Activated naive CD8-positive, alpha-beta T cell treated with anti-CD3 and anti-CD28 coated beads, Interleukin-2, amount 50 U/mL, for 16 hours (primary cell): ENCODE measurements at places on chromosomes 3 and 15.

GRCh38 chr15:33396475-33396874 is 85.7 kb downstream of the RYR3 start:
- DNase-seq = no peak

DNA sequence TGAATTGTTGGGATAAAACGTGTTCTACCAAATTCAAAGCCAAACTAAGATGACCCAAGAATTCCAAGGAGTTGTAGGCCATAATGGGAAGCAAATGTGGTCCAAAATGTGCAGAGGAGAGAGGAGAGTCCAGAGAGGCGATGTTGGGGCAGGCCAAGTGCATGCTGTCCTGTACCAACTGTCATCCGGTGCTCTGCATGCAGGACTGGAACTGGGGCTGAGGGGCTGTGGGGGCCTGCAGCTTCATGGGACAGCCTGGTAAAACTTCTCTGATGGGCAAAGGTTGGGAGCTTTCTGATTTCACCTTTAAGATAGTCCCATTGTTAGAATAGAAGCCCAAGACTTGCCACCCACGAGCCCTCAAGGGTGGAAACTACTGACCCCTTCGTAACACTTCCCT is 831.4 kb downstream of the AGBL1 start:
- DNase-seq = no peak

GRCh38 chr15:58522865-58523264 is 91.1 kb downstream of the LIPC start:
- DNase-seq = no peak

GRCh38 chr3:68228856-68229255 is 574.4 kb upstream of the SUCLG2 start:
- no peak for DNase-seq

GRCh38 chr15:51736069-51736468 is 1.4 kb downstream of the LYSMD2 start:
- no peak for DNase-seq

DNA sequence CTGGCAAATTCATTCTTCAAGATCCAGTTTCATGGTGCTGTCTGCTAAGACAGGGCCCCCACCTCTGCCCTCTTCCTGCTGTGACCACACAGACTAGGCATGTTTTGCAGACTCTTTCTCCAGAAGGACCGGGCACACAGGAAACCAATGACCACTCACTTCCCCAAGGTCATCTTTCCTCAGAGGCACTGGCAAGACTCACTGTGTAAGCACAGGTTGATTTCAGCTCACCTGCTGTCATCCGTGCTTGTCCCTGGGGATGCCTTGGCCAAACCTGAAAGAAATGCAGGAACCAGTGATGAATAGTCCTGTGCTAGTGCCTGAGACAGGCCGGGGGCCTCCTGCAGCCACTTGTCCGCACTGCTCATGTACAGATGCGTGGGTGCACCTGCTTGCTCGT is 33.5 kb downstream of the ALS2CL start:
- no peak for DNase-seq

DNA sequence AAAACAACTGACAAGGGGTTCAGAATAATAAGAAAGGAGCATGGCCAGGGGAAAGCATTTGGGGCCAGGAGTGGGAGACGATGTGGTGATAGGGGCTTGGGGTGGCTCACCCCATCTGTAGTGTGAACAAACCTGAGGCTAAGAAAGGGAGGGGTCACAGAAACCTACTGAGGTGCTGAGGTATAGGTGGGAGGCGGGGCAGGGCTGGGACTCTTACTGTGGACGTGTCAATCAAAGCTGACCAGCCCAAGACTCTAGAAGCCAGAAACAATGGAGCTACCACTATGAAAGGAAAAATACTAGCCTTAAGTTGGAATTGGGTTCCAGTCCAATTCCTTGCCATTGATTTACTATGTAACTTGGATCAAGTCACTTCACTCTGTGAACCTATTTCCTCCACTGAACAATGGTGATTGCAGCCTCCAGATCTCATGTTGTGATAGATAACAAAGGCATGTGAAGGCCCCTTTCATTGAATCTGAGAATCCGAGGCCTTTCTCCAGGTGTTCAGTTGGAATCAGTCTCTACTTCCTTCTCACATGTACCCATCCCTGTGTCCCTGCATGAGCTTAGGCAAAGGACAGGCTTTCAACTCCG is 260.9 kb upstream of the HES1 start:
- DNase-seq = no peak

DNA sequence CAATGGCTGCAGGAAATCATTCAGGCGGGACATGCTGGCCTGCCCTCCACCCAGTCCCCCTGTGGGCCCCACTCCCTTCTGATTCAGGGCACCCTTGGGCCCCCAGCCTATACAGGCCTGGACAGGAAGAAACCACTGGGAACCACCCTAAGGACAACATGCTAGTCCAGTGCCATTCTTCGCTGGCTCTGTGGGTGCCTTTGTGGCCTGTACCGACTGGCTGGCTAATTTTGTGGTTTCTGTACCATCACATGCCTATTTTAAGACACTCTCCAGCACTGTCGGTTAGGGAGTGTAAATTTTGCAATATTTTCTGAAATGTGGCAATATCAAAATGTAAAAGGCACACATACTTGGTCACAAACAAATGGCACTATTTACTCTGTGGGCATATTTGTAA is 61.4 kb upstream of the POLG start:
- no peak for DNase-seq
